Stimulated activated CD8-positive, alpha-beta memory T cell treated with anti-CD3 and anti-CD28 coated beads, Interleukin-15, amount 100 ng/mL, for 1 hour (primary cell): ENCODE measurements at places on chromosomes 6 and 20.

DNA sequence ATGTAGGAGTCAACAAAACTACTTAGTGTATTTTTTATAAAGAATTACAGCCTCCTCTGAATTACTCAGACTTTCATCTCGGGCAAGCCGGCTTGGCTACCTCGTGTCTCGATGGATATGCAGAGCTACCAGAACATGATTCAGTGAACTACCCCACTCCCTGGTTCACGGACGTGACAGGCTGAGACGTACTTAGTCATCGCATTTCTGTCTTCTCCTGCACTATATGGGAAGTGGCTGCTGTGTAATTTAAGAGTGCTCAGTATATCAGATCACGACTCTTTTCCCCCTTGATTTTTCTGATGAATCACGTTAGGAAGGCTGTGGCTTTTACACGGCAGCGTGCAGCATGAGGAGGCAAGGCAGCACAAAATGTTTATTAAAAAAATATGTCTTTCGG, 302.7 kb upstream of the ZFP64 start:
- DNase-seq: peak; percentile 10

GRCh38 chr6:80608881-80609280, 502.4 kb downstream of the BCKDHB start:
- DNase-seq: no peak

- no peak for DNase-seq
Measured at GRCh38 chr20:51488331-51488730, 54.2 kb downstream of the NFATC2 start.

- DNase-seq: no peak
Measured at GRCh38 chr20:3103369-3104032, 19.0 kb upstream of the AVP start.

DNA sequence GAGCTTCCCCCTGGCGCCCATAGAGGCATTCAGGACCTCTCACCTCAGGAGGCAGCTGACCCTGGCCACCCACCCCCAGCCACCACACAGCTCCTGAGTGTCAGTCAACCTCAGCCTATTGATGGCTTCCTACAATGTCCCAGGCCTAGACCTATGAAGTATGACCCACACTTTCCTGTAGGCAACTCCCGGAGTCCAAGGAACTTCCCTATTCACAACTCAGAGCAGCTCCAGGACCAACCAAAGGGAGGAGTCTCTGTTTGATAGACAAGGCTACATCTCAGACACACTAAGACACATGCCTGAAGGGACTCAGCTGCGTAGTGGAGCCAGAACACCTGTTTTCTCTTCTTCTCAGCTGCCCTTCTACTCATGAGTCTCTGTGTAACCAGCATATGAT, 169.1 kb downstream of the MAFB start:
- no peak for DNase-seq

GRCh38 chr20:8073024-8073832, 53.7 kb upstream of the TMX4 start:
- DNase-seq: no peak

DNA sequence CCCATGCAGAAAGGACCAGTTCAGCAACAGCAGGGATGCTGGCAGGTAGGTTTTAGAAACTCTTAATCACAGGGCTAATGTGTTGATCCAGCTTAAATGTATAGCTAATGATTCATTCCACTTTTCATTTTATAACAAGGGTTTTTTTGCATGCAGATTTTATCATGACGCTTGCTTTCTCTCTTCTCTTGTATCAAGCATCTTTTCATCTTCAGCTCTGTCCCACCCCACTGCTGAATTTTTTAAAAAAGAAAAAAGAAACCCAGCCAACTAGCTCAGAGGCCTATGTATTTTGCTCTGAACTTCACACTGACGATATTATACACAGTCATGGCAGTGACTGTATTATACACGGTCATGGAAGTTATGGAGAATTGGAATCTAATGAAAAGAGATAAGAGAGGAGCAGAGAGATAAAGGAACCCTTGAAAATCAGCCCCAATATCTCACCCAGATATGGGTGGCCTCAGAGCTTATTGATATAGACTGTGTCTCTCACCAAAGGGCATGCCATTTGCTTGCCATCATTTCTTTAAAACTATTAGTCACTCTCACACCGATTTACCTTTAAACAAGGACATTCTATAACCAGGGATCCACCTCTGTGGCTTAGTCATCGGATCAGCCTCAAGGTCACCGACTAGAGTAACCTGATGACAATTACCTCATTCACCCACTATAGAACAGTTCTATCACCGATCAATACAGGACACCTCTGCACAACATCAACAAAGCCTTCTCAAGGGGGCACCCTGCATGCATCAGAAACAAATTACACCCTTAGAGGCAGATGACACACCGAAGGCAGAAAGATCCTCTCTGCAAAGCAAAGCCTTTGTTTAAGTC, 222.0 kb downstream of the ATXN1 start:
- no peak for DNase-seq

GRCh38 chr20:31514154-31515071, at the start of gene HM13:
HM13 (plus strand) TSS chr20:31514442; CDS start chr20:31514552, 110 bp downstream.
- peak; percentile 77 for DNase-seq

DNA sequence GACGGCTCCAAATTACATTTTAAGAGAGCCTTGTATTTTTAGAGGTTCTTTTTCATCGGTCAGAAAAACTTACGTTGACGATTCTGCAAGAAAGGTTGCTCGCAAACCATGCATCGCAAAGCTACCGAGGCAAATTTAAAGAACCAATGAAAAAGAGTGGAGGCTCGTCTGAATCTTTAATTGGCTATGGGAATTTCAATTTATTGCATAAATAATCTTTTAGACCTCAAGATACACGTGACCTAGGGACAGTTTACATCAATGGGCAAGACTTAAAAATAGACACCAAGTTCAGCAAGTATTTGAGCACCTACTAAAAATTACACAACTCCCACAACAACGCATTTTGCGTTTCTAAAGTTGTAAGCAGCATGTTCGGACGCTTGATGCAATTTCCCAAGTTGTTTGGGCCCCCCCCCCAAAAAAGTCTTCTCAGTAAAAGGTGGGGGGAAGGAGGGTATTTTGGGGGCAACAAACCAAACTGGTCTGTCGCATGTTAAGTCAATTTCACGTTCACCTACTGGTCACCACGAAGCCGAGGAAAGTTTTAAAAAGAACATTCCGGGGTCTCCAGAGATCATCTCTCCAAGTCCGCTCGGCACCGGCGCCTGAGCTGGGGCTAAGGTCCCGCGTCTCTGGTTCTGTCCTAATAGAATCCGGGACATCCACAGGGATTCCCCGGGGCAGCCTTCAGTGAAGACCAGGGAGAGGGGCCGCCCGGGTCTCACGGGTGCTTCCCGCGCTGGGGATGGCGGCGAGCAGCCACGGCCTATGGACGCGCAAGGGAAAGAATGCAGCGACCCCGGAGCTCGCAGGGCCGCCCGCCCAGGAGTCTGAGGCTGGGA, 851 bp downstream of the SNX5 start:
- DNase-seq: no peak

- no peak for DNase-seq
Measured at GRCh38 chr20:17807651-17808050, 107.9 kb downstream of the BANF2 start.

DNA sequence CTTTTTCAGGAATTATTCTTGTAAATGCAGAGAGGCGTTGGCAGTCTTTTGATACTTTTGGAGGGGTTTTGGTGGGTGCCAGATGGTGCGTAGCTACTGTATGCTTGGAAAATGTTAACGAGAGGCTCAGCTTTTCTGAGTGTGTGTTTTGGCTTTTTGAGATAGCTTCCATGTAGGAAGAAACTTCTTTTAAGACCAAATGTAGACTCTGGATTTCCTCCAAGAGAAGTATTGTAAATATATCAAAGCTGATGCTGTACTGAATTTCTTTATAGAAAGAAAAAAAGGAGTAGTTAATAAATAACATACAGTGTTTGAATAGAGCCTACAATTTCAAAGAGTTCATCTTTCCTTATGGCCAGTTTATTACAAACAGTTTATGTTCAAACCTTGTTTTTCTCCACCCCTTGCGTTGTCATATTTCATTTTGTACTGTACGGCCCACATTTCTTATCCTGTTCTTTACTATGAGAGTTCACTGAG, 16.7 kb downstream of the TIAM2 start:
- DNase-seq: no peak

DNA sequence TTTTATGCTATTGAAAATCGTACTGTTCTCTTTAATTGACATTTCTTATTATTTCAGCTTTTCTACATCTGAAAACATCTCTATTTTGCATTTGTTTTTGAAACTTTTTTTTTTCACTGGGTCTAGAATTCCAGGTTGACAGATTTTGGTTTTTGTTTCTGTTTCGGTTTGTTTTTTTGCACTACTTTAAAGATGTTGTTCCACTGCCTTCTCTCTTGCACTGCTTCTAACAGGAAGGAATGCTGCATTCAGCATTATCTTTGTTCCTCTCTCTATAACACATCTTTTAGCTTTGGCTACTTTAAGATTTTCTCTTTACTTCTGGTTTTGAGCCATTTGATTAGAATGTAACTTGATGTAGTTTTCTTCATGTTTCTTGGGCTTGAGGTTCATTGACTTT, 20.1 kb upstream of the SLC17A1 start:
- DNase-seq: no peak

GRCh38 chr20:18188434-18188833, 50.8 kb downstream of the KAT14 start:
- no peak for DNase-seq

DNA sequence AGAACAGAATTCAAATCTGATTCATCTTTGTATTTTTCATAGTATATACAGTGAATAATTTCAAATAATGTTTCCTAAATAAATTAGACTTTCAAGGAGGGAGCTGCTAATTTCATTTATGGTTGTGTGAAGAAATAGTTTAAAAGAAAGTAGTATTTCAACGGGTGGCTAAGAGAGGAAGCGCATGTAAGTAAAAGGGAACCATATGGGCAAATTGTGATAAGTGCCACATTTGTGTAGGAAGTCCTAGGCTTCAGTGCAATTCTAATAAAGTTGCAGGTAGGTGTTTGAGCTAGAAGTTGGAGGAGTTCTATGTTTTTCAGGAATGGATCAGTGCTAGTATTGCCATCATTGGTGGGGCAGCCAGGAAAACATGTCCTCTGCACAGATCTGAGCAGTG, 178.8 kb upstream of the PRDM1 start:
- no peak for DNase-seq

- no peak for DNase-seq
Measured at GRCh38 chr6:159017757-159018559, 18.0 kb upstream of the RSPH3 start.

DNA sequence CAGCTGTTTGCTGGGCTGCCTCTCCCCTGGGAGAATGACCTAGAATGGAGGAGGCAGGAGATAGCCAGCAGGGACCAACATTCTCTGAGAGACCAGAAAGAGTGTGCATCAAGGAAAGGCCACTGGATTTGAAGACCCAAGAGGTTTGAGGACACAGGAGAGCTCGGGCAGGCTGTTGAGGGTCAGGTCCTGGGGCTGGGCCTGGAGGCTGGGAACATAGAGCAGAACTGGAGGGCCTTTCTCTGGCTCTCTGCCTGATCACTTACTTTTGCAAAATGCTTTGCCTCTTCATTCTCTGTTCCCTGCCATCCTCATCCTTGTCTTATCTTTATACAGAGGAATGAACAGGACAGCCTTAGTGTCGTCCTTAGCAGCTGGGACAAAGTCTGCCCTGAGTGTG, 2.5 kb downstream of the IYD start:
- DNase-seq: no peak

GRCh38 chr6:128474933-128475332, 45.5 kb downstream of the PTPRK start:
- no peak for DNase-seq

GRCh38 chr6:144753023-144753705, 468.0 kb downstream of the UTRN start:
- no peak for DNase-seq

- no peak for DNase-seq
Measured at GRCh38 chr6:149864578-149865535, 698 bp upstream of the LRP11 start.

DNA sequence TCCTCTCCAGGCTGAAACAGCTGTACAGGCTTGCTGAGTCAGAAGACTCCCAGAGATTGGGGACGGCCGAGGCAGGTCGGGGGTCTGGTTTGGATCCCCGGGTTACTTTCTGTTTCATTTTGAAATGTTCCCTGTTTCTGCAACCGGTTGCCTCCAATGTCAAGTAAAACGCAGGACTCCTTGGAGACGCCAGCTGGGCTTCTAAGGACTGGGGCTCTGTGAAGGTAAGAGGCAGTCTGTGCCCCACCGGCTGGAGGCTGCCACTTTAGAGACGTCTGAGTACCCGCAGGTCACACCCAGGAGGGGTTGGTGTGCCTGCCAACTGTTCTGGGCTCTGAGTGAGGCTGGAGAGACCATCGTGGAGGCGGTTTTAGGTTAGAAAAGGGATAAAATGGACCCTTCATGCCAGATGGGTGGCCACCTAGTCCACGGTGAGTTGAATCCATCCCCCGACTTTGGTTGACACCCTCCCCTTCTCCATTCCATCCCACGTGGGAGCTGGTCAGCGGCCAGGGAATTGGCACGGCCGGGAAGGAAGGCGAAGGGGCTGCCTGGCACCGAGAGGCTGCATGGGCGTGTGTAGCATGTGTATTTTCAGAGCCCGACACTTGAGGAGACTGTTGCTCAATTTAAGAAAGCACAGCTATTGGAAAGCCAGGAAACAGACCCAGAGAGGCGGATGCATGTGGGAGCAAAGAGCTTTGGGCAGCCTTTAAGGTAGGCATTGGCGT, 240.9 kb downstream of the PHACTR1 start:
- DNase-seq: no peak

DNA sequence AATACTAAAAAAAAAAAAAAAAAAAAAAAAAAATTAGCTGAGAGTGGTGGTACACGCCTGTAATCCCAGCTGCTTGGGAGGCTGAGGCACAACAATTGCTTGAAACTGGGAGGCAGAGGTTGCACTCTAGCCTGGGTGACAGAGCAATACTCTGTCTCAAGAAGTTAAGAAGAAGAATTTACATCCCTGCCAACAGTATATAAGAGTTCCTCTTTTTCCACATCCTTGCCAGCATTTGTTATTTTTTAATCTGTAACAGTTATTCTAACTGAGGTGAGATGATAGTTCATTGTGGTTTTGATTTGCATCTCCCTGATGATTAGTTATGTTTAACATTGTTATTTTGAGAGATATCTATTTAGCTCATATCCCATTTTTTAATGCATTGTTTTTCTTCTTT, 20.3 kb upstream of the DYNLRB1 start:
- no peak for DNase-seq

- DNase-seq: no peak
Measured at GRCh38 chr6:130457605-130458004, 91.8 kb downstream of the TMEM200A start.

GRCh38 chr20:20950620-20951019, 155.5 kb downstream of the LINC00237 start:
- no peak for DNase-seq

- DNase-seq: no peak
Measured at GRCh38 chr6:168165891-168166290, 86.9 kb upstream of the FRMD1 start.

- no peak for DNase-seq
Measured at GRCh38 chr6:46329568-46329967, 158.8 kb upstream of the ENPP5 start.
